ENCODE measurements at places on chromosomes 1 and 21. TPM values are rescaled to one million over a fixed set of nuclear protein-coding genes. Genes with fewer than 3 reads are reported as not detected.

DNA sequence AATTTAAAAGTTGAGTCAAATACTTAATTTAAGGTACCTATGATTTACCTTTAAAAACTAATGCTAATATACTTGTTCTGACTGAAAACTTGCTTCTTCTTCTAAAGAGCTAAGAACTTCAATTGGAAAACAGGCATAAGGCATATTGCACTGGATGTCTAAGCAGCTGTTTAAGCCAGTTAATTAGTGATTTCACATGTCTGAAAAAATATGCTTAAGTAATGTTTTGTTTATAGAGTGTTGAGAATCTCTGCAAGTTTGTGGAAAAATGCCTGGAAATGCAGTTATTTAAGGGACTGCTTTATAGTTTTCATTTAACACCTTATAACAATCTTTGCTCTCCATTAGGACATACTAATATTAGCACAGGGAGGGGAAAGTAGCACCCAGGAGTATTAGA, 28.2 kb downstream of the UBE2U start:
- DNase-seq: no peak
- H3K27me3 ChIP-seq: no peaks in the 10 kb centered on the region
- no peaks in the 10 kb centered on the region for H3K4me1 ChIP-seq
- no peak overlapping the region for H3K27ac ChIP-seq
- no peak overlapping the region for H3K4me3 ChIP-seq
- H3K36me3 ChIP-seq: no peaks in the 10 kb centered on the region

DNA sequence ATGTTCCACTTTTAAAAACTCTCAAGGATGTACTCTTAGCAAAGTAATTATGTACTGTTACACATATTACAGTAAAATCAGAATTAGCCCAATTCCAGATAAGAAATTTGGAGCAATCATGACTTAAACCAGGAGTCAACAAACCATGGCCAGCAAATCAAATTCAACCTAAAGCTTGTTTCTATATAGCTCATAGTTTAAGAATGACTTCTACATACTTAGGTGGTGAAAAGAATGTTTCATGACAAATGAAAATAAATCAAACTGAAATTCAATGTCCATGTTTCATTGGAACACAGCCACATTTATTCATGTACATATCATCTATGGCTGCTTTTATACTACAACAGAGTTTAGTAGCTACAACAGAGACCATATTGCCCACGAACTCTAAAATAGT, 35.1 kb downstream of the FRRS1 start:
- no peak for DNase-seq
- H3K36me3 ChIP-seq: no peaks in the 10 kb centered on the region
- no peaks in the 10 kb centered on the region for H3K27me3 ChIP-seq
- no peak overlapping the region for H3K4me3 ChIP-seq

- no peak for DNase-seq
- H3K27me3 ChIP-seq: no peaks in the 10 kb centered on the region
These were observed 905 bp downstream of the LCE3E start for GRCh38 chr1:152565535-152566215.

GRCh38 chr1:239367196-239367810, 19.1 kb upstream of the CHRM3 start:
- peaks cover 15% of the 10 kb centered on the region for H3K4me1 ChIP-seq
- no peak overlapping the region for H3K27ac ChIP-seq
- no peaks in the 10 kb centered on the region for H3K36me3 ChIP-seq
- DNase-seq: no peak
- H3K4me3 ChIP-seq: no peak overlapping the region

- no peak for DNase-seq
- no peaks in the 10 kb centered on the region for H3K27me3 ChIP-seq
- H3K36me3 ChIP-seq: no peaks in the 10 kb centered on the region
- H3K4me3 ChIP-seq: no peak overlapping the region
These were observed 98.0 kb upstream of the BCAR3 start for GRCh38 chr1:93779540-93780165.

DNA sequence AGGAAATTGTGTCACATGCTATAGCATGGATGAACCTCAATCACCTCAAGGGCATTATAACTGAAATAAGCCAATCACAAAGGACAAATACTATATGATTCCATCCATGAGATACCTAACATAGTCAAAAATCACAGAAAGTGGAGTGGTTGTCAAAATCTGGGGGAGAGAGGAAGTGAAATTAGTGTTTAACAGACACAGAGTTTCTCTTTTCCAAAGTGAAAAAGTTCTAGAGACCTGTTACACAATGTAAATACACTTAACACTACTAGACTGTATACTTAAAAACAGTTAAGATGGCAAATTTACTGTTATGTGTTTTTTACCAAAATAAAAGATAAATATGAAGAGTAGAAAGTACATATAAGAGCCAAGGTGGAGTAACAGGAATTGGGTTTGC, 31.8 kb downstream of the ZNF644 start:
- H3K4me1 ChIP-seq: no peaks in the 10 kb centered on the region
- no peak for DNase-seq
- no peaks in the 10 kb centered on the region for H3K36me3 ChIP-seq
- H3K27me3 ChIP-seq: no peaks in the 10 kb centered on the region

Gene HTR1D
- 7.7 TPM for total RNA-seq

Data from Caco-2 (cell line).